SJSA1 (cell line): ENCODE measurements at places on chromosomes 13 and 19. TPM values are rescaled to one million over a fixed set of nuclear protein-coding genes. Genes with fewer than 3 reads are reported as not detected.

IL4I1 gene
- 0.18 TPM in 1 of 2 replicates, not detected in the other for total RNA-seq

NCCRP1 gene
- not detected in 2 replicates for total RNA-seq

ZNF536 gene
- total RNA-seq = 0.63 and 0.79 TPM in 2 replicates

MCEMP1 gene
- not detected in 2 replicates for total RNA-seq

ZNF568 gene
- total RNA-seq = 0.47 TPM in 1 of 2 replicates, not detected in the other

RAB3A gene
- total RNA-seq = 1.2 and 3.4 TPM in 2 replicates

CLEC17A gene
- 0.18 TPM in 1 of 2 replicates, not detected in the other for total RNA-seq

CERS1 gene
- not detected in 2 replicates for total RNA-seq

HPN gene
- not detected in 2 replicates for total RNA-seq

NTN5 gene
- not detected in 2 replicates for total RNA-seq

PSG5 gene
- 0.82 TPM in 1 of 2 replicates, not detected in the other for total RNA-seq

PDX1 gene
- total RNA-seq = not detected in 2 replicates

PSG11 gene
- total RNA-seq = not detected in 2 replicates

GRCh38 chr19:41796901-41797300 is 514 bp downstream of the CEACAM3 start:
- no peak for DNase-seq
- no peak overlapping the region for H3K4me3 ChIP-seq
- H3K27ac ChIP-seq = no peak overlapping the region
- no peaks in the 10 kb centered on the region for H3K36me3 ChIP-seq

DNA sequence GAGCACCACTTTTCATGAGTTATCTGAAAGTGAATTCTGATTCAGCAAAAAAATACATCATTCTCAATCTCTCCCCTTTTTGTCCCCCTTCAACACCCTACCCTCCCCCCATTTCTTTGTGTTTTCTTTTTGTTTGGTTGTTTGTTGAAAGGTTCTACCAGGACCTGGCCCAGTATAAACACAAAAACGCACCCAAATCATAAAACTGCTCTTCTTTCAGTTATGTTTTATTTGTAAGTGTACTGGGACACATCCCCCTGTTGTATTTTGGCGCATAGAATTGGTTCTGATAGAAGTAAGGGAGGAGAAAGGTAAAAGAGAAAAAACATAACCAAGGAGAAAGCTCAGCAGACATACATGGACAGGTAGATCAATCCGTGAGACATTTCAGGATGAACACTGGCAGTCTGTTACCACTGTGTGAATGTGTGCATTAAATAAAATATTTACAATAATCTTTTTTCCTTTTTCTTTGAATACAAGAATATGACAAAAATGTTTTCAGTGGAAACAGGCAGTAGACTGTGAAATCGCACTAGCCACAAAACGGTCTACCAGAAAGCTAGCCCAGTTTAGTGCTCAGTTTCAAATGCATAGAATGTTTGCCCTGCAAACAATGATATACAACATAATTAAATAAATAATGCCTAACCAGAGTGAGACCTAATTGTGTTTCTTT is 4.2 kb downstream of the POU4F1 start:
- peaks cover 16% of the 10 kb centered on the region for H3K4me1 ChIP-seq
- no peak overlapping the region for H3K27ac ChIP-seq
- H3K27me3 ChIP-seq = peaks cover 83% of the 10 kb centered on the region
- no peak for DNase-seq
- no peak overlapping the region for H3K4me3 ChIP-seq
- H3K36me3 ChIP-seq = no peaks in the 10 kb centered on the region

DNA sequence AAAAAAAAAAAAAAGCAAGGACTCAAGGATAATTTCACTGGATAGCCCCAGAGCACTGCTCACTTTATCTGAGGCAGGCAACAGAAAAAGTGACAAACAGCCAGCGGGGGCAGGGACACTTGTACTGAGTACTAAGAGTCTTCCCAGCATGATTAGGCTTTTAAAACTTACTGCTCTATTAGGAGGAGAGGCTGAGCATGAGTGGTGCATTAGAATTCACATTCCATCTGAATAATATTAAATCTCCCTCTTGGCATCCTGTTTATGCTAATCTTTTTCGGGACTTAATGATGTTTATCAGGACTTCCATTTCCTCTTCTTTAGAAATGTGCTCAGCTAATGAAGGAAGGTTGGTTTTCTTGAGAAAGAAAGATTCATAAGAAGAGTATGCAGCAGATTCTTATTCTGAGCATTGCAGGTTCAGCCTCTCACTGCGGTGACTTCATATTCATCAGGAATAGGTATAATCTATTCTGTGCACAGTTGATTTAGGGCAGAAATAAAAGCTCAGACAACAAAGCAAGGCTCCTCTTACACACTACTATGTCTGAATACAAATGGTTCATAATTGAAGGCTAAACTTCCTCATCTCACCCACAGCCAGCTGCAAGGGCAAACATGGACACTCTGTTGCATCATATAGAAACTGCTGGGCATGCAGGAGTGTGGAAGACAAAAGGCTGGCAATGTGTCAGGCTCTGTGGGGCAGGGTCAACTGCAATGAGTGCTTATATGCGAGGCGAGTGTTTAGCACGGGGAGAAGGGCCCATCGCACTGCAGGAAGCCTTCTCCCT is 107.0 kb downstream of the KL start:
- H3K4me1 ChIP-seq = peaks cover 61% of the 10 kb centered on the region
- peaks cover 44% of the 10 kb centered on the region for H3K36me3 ChIP-seq
- no peak overlapping the region; the same call in 1 of the 2 replicates for H3K27ac ChIP-seq
- no peaks in the 10 kb centered on the region for H3K27me3 ChIP-seq
- DNase-seq = no peak

- H3K4me3 ChIP-seq = no peak overlapping the region
- no peaks in the 10 kb centered on the region for H3K4me1 ChIP-seq
- no peak for DNase-seq
- no peaks in the 10 kb centered on the region for H3K27me3 ChIP-seq
Observed at GRCh38 chr13:79336966-79337365, 69.1 kb downstream of the RBM26 start.

- no peak overlapping the region for H3K4me3 ChIP-seq
- H3K36me3 ChIP-seq = no peaks in the 10 kb centered on the region
- no peak for DNase-seq
- no peak overlapping the region for H3K27ac ChIP-seq
Observed at GRCh38 chr13:62294244-62294643, 878.6 kb upstream of the PCDH20 start.

- H3K27me3 ChIP-seq = no peaks in the 10 kb centered on the region
- H3K4me3 ChIP-seq = no peak overlapping the region
- H3K27ac ChIP-seq = no peak overlapping the region
- H3K4me1 ChIP-seq = peaks cover 30% of the 10 kb centered on the region
Observed at GRCh38 chr13:29856426-29856825, 6.0 kb upstream of the UBL3 start.

GRCh38 chr19:4365341-4365740 is 22.0 kb downstream of the MPND start:
- peaks cover 79% of the 10 kb centered on the region for H3K36me3 ChIP-seq
- peaks cover 4% of the 10 kb centered on the region; the same call in 1 of the 2 replicates for H3K4me1 ChIP-seq
- no peak for DNase-seq
- no peaks in the 10 kb centered on the region for H3K27me3 ChIP-seq

DNA sequence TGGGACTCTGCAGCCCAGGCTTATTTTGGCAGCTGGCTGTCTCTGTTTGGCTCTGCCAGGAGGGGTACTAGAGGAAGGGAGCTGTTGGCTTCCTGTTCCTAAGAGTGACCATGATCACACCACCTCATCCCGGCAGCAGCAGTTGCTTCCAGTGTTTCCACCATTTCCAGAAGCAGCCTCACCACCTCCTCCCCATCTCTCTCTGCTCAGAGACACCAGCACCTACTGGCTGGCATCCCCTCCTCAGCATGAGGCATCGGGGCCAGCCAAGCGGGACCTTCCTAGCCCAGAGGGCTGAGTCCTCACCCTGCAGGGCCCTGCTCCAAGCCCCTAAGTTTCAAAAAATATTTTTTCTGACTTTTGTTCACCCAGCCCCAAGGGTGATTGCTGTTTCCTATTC is 59.0 kb downstream of the NUFIP1 start:
- no peaks in the 10 kb centered on the region for H3K27me3 ChIP-seq
- H3K36me3 ChIP-seq = no peaks in the 10 kb centered on the region
- H3K27ac ChIP-seq = no peak overlapping the region
- H3K4me1 ChIP-seq = peaks cover 35% of the 10 kb centered on the region
- DNase-seq = no peak

DNA sequence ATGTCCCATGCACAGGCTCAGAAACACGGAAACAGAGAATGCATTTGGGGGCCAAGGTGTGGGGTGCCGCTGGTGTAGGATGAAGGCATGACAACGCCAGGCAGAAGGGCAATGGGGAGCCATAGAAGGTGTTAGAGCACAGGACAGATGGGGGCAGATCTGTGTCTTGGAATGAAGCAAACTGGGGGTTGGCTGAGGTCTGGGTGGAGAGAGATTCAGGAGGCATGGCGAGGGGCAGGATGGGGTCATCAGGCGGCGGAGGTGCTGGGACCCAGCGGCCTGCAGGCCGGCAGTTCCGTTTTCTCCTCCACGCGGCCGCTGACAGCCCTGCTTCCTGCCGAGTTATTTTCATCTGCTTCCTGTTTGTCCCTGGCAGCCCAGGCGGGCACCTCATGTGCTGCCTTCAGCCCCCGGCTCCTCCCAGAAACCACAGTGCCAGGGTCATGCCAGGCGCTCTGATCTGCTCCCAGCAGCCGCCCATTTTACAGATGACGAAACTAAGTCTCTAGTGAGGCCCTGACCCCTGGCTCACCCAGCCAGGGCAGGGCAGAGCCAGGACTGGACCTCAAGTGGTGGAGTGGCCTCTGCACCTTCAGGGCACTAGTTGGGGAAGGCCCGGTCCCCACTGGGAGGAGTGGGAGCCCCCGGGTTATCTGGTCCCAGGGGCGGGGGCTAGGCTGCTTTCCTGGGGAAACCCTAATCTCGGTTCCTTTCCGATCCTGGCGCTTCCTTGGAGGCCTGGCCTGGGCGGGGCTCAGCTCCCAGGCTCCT is 2.2 kb downstream of the ARHGAP45 start:
- H3K36me3 ChIP-seq = no peaks in the 10 kb centered on the region
- H3K27ac ChIP-seq = no peak overlapping the region
- no peak for DNase-seq
- H3K4me3 ChIP-seq = no peak overlapping the region
- peaks cover 70% of the 10 kb centered on the region for H3K27me3 ChIP-seq

- H3K27me3 ChIP-seq = no peaks in the 10 kb centered on the region
- no peaks in the 10 kb centered on the region for H3K36me3 ChIP-seq
- H3K4me1 ChIP-seq = peaks cover 2% of the 10 kb centered on the region; the same call in 1 of the 2 replicates
Observed at GRCh38 chr13:110533771-110534670, 27.5 kb downstream of the RAB20 start.

DNA sequence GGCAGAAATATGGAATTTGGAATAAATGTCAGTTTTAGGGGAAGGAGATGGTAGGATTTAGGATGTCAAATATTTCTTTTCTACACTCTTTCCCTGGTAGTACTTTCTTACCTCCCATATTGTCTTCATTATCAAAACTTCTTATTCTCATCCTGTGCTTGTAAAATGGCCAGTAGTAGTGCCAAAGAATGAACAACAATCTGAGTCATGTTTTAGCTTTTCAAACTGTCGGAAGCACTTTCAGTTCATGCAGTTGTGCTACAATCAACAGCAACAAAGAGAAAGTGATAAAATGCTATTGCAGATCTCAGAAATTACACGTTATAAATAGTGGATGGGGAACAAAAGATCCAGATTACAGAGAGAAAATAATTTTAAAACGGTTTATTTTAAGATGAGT is 193.7 kb upstream of the RXFP2 start:
- DNase-seq = no peak
- no peak overlapping the region for H3K4me3 ChIP-seq
- H3K27me3 ChIP-seq = no peaks in the 10 kb centered on the region

- H3K27me3 ChIP-seq = no peaks in the 10 kb centered on the region
- no peak overlapping the region for H3K4me3 ChIP-seq
- H3K27ac ChIP-seq = no peak overlapping the region
- no peaks in the 10 kb centered on the region for H3K4me1 ChIP-seq
- peak; percentile 22 for DNase-seq
Observed at GRCh38 chr19:50794074-50794875, 4.1 kb downstream of the ACP4 start.

DNA sequence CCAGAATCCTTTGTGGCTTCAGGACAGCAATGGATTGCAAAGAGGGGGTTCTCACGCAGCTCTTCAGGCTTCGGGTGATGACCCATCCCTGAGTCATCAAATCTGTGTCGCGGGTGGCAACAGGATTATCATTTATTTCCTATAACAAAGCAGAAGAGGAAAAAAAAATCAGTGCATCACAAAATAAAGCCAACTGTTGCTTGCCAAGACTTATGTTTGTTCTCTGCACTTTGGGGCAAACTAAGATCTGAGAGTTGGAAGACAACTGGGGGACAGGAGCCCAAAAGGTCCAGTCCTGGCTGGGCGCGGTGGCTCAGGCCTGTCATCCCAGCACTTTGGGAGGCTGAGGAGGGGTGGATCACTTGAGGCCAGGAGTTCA is 6.4 kb downstream of the GNA15 start:
- no peaks in the 10 kb centered on the region for H3K27me3 ChIP-seq
- H3K36me3 ChIP-seq = no peaks in the 10 kb centered on the region
- H3K4me1 ChIP-seq = peaks cover 25% of the 10 kb centered on the region
- peak overlapping the region; percentile 96 for H3K27ac ChIP-seq

DNA sequence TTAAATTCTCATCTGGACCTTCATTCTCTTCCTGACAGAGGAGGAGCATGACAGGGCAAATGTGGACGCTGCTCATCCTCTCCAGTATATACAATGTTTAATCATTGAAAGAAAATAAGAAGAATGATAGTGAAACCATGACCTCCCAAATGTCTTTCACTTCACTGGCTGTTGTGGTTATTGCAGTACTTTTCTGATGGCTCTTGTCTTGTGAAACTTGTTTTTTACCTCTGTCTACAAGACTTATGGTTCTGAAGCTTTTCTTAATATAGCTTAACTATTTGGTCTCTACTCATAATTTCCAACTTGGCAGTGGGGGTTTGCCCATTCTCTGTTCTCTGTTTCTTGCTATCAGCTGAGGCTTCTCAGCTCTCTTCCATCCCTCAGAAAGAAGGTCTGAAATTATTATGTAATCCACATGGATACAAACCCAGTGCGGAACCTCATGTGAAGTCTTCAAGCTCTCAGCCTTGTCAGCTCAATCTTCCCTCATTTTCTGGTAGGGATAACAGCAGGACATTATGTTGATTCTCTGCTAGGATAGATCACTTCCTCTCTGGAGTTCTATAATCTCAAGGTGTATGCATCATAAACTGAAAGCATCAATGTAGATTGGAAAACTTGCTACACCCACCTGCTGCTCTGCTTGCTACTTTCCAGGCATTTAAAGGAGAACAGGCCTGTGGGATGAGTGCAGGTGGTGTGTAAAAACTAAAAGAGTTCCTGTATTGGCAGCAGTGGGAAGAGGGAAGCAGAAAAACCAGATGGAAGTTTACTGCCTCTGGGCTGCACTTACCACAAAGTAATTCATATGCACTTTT is 250.3 kb upstream of the HTR2A start:
- H3K4me1 ChIP-seq = no peaks in the 10 kb centered on the region
- H3K27ac ChIP-seq = no peak overlapping the region
- DNase-seq = no peak
- no peak overlapping the region for H3K4me3 ChIP-seq
- no peaks in the 10 kb centered on the region for H3K36me3 ChIP-seq

DNA sequence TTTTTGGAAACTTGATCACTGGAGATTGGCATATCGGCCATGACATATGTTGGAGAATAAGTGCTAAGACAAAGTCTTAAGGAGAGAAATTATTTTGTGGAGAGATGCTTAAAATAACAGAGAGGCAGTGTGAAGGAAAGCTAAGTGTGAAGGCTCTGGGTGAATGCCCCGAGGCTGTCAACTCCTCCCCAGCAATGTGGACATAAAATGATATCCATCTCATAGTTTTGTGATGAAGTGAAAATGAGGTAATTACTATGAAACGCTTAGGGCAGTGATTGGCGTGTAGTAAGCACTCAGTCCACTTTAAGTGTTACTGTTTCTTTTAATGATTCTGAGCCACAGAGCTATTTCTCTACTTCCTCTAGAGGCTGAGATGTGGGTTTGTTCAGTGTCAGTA is 195.8 kb upstream of the KLF12 start:
- no peaks in the 10 kb centered on the region for H3K4me1 ChIP-seq
- H3K27me3 ChIP-seq = no peaks in the 10 kb centered on the region
- no peak overlapping the region for H3K27ac ChIP-seq
